ENCODE measurements at places on chromosomes 13 and 19.

DNA sequence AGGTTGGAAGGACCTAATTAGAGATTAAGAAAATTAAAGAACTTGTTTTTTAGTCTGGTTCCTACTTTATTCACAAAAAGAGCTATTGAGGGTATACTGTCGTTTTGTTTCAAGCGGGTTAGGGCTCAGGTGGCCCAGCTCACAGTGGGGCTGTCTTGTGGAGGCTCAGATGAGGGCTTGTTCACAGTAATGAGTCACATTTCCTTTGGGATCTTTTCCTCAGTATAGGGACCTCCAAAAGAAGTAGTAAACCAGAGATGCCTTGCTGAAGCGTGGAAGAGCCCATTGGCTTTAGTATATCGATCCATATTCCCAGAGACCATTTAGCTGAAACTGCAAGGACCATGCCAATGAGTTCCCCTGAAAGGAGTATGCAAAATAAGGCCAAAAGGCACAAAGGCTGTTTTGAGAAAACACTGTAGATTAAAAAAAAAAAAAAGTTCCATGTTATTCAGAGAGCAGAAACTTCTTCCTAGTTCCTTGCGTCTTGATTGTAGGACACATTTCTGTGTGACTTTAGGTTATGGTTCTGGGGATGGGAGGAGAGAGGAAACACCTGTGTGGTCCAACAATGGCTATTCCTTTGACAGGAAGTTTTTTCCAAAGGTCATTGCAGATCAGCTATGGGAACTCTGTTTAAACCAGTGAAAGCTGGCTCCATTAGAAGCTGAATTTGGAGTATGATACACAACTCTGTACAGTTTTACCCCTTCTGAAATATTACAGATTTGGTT, 32.8 kb upstream of the GPI start:
- DNase-seq: no peak

DNA sequence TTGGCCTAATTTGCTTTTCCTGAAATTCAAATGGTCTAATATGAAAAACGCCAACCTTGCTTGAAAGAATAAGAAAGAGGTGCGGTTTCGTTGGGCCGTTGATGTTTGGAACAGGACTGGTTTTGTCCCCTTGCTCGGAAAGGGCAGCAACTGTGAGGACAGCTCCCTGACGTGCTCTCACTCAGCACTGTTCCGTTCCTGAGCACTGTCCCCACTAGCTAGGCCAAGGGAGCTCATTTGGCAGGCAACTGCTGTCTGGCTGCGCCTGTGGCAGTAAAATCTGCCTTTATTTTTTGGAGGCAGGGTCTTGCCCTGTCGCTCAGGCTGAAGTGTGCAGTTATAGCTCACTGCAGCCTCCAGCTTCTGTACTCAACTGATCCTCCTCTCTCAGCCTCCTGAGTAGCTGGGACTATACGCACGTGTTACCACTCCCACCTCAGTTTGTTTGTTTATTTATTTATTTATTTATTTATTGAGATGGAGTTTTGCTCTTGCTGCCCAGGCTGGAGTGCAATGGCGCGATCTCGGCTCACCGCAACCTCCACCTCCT, 4.5 kb downstream of the LDLR start:
- DNase-seq: no peak

- no peak for DNase-seq
Observed at GRCh38 chr13:93388701-93389100, 162.1 kb downstream of the GPC6 start.

DNA sequence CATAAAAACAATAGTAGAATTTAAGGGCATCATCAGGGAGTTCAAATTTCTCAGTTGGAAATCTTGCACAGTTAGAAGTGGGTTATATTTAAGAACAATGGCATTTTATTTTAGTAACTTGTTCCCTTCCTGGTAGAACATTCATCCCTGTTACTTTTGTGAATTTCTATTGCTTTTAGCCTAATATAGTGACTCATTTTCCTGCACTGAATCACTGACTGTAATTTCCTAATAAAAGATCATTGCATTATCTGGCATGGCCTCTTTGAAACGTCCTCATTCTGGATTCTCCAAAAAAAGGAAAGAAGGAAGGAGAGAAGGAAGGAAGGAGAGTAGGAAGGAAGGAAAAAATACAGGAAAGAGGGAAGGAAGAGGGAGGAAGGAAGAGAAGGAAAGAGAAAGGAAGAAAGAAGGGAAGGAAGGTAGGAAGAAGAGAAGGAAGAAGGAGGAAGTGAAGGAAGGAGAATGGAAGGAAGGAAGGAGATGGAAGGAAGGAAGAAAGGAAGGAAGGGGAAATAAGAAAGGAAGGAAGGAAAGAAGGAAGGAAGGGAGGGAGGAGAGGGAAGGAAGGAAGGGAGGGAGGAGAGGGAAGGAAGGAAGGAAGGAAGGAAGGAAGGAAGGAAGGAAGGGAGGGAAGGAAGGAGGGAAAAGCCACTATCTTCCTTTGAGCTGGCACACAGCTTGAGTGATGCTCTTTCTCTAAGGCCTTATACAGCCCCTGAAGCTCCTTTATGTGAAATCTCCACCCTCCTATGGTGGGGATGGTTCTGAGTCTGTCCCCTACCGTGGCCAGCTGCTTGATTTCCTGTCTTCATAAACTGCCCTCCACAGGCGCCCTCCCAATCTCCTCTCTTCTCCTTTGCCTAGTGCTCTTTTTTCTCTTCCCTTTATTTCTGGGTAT, 29.8 kb upstream of the TM9SF2 start:
- no peak for DNase-seq

DNA sequence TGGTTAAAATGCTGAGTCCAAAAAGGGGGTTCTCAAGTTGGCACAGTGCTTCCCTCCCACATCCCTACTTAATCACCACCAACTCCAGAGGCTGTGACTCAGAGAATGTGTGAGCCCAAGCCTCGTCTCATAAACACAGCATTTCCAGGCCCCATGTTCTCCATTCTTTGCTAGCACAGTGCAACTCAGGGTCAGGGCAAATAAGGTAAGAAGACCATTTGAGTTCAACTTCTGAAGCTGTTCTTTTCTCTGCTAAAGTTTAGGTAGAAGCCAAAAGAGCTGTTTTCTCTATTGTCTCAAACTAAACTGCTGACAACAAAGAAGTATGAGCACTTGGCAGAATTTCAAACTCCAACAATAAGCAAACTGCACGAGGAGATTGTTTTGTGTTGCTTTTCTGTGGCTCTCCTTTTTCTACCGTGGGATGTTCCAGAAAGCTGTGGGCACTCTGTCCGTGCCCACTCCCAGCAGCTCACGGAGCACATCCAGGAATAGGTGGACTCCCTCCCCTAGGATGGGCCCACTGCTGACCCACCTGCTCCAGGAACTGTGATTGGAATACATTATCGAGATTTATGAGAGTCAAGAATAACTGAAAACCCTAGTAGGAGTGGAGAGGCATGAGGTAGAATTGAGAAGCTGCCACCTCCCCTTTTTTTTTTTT, 494.3 kb downstream of the COG6 start:
- no peak for DNase-seq

DNA sequence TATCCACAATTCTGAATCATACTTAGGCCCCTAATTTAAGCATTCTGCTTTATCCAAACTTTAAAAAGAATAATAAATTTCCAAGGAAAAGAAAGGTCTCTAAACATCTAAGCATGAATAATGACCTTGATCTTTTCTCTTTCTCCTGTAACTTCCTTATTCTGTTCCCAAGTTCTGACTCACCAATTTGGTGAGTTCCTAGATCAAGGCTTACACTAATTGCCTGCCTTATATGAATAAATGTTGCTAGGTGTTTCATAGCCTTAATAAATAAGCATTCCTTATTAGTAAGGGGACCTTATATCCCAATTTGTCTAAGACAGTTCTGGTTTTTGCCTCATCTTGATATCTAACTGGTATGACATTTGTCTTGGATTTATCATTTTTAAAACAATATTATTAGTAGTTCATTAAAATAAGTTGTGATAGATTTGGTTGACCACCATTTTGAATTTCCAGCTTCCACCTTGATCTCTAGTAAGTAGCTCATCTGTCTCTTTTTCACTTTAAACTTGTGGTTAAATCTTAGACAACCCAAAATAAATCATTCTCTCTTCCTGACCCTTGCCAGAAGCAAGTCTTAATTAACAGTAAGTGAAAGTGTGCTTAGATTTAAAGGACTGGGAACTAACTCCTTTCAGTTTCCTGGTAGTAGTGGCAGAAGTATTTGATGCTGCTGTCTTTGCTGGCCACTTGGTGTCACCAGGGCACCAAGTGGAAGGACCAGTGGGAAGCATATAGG, 121.2 kb upstream of the MLNR start:
- DNase-seq: no peak

DNA sequence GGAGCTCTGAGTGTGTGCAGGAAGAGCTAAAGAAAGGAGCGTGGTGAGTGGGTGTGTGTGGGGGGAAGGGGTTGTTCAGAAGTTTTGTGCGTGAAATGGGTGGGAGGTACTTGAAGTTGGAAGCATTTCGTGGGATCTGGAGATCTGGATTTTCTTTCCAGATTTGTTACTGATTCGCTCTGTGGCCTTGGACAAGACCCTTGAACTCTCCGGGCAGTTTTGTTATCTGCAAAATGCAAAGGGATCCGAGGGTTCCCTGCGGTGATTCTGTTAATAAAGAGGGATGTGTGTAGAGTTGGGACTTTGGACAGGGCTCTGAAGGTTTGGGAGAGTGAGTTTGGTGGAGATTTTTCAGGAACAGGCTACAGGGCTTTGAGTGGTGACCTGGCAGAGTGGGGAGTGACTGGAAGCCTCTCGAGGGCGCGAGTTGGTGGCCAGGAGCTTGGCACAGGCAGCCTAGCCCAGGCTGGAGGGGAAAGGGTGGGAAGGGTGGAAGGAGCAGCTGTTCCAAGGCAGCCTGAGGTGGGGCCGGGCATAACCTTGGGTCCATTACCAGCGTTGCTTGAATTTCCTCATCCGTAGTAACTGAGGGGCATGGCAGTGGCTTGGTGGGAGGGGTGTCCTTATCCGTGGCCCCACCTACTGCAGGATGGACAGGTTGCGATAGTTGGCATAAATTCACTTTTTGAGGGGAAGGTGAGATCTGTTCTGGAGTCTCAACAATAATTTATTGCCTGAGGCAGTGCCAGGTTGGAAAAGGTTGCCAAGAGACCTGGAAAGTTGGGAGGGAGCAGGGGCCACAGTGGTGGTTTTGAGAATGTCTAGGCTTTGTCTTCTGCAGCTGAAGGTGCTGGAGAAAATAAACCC, 2.1 kb downstream of the ACTN4 start:
- DNase-seq: no peak

GRCh38 chr13:48496271-48497161, 36.4 kb downstream of the RCBTB2 start:
- no peak for DNase-seq

- peak; percentile 98 for DNase-seq
Observed at GRCh38 chr19:511101-511851, 4.0 kb downstream of the TPGS1 start.

- no peak for DNase-seq
Observed at GRCh38 chr13:21537105-21537504, 66.9 kb downstream of the MICU2 start.

DNA sequence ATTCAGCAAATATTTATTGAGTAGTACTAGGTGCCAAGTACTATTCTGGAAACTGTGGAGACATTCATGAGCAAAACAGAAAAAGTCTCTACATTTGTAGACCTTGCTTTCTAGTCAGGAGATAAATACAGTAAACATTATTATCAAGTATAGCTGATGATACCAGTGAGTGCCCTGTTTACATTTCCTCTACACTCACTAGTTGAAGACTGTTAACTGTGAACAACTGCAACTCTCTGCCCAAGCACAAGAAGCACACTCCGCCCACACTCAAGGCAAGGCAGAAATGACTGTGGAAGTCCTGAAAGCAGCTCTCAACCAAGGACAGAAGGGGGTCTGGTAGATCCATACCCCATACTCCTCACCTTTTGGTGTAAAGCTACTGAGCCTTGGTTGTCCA, 837.0 kb downstream of the DIAPH3 start:
- no peak for DNase-seq

- DNase-seq: no peak
Observed at GRCh38 chr13:32048816-32049215, 17.2 kb downstream of the FRY start.

GRCh38 chr19:50239921-50240590, 36.6 kb downstream of the MYH14 start:
- no peak for DNase-seq

GRCh38 chr19:49422407-49423070, 702 bp downstream of the PTH2 start:
- peak; percentile 17 for DNase-seq

DNA sequence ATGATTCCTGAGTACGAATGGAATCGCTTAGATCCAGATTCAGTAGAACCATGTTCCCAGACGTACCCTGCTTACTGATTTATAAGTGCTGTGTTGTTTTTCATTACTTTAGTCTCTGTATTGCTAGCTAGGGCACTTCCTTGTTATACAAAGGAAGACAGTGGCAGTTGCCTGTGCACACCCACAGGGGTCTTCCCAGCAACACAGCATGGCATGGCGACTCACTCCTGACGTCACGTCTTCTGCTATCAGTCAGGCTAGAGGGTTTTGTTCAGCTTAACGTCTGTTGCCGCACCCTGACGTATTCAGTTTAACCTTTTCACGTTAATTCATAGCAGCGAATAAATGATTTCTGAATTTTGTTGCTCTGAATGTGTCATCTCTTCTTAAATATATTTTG, 295.1 kb downstream of the MYO16 start:
- DNase-seq: no peak

Data from NCI-H1105 (cell line).